ENCODE measurements at places on chromosomes 13 and 19. TPM values are rescaled to one million over a fixed set of nuclear protein-coding genes. Genes with fewer than 3 reads are reported as not detected.
A peak's percentile ranks its signal among the peaks of the same experiment; 100 is the strongest.

GRCh38 chr13:26348966-26349365 lies 95.0 kb downstream of the CDK8 start:
- no peak for DNase-seq

GRCh38 chr13:33168321-33168960 lies 117.1 kb downstream of the STARD13 start:
- DNase-seq = no peak

DNA sequence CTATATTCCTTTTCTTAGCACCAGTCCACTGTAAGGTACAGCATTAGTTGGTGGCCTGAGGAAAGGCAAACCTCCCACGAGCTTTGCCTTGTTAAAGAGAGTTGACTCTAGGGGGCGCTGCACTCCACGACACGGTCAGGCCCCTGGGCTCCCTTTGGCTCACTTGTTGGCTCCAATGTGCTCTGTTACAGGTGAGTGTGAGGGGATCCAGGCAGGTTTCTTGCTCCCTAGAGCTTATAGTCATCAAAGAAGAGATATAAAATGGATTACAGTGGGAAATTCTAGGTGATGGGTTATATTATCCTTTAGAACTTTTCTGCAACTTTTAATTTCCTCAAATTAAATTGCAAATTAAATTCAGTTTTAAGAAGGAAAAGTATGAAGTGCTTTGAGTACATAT lies 3.7 kb downstream of the WDR87 start:
- DNase-seq = peak; percentile 66

DNA sequence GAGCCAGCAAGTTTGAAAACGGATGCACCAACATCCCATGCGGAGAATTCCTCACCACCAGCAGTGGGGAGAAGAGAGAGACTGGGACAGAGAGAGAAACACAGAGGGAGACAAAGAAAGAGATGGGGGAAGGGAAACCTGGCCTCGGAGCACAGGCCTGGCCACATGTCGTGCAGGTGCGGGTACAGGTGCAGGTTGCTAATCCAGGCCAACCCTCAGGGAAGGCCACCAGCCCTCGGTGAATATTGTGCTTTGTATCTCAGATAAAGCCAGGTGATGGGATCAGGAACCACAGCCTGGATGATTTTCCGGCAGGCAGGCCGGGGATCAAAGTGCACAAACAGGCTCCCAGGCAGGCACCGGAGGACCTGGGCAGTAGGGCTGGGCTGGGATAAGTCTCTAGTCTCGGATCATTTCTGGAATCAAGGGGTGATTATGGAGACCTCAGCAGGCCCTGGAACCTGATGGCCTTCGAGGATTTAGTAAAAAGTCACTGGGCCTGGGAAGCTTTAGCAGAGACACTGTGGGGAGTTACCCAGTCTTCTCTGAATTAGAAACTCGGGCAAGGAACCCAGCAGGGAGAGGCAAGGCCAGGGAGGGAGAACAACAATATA lies 3.7 kb downstream of the GAS6 start:
- peak; percentile 92 for DNase-seq

The TMEM255B gene
- polyA plus RNA-seq = 5.1 TPM

GRCh38 chr13:73055813-73056564 lies 2.8 kb upstream of the KLF5 start:
- DNase-seq = no peak

DNA sequence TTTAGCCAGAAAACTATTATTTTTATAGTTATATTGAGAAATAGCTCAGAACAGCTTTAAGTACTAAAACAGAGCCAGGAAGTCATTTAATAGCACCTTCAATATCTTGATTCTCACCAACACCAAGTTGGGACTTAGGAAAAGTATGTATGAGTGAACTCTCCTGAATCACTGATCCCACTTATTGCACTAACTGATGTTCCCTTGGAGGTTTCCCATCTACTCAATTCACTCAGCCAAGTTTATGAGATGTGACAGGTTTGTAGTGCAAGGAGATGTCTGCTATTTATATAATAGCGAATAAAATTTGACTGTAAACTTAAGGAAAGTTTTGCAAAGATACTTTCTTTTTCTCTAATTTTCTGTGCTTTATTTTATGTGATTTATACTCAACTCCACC lies 1147.6 kb upstream of the PCDH20 start:
- no peak for DNase-seq

The SPTBN4 gene
- polyA plus RNA-seq = 3.4 TPM
